ENCODE measurements at places on chromosomes 4 and X.

GRCh38 chr4:137069473-137069872, 462.8 kb downstream of the PCDH18 start:
- DNase-seq = no peak

GRCh38 chr4:152106781-152107321, 346.0 kb upstream of the GATB start:
- peak; percentile 36 for DNase-seq

GRCh38 chr4:41963105-41963504, 18.5 kb upstream of the DCAF4L1 start:
- no peak for DNase-seq

DNA sequence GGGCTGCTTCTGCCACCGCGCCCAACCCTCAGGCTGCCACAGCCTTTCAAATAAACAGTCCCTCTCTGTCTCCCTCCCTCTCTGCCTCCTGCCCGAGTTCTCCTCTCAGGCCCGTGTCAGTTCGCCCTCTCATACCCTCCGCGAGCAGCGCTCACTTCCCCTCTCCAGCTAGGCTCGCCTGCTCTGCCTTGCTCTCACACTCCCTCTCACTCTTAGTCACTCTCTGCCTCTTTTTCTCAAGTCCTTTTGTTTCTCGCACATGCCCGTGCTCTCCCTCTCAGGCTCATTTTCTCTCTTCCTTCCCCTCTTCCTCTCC, 3.2 kb downstream of the EFNB1 start:
- peak; percentile 56 for DNase-seq

GRCh38 chrX:148620023-148620422, 119.6 kb downstream of the AFF2 start:
- no peak for DNase-seq

DNA sequence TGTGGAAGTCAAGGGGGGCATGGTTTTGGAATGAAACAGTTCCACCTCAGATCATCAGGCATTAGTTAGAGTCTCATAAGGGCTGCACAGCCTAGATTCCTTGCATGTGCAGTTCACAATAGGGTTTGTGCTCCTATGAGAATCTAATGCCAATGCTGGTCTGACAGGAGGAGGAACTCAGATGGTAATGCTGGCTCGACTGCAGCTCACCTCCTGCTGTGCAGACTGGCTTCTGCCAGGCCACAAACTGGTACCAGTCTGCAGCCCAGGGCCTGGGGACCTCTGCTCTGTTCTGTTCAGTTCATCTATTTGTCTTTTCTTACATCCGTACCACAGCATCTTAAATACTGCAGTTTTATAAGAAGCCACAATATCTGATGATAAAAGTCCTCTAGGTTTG, 12.2 kb upstream of the MSL3 start:
- DNase-seq = no peak

DNA sequence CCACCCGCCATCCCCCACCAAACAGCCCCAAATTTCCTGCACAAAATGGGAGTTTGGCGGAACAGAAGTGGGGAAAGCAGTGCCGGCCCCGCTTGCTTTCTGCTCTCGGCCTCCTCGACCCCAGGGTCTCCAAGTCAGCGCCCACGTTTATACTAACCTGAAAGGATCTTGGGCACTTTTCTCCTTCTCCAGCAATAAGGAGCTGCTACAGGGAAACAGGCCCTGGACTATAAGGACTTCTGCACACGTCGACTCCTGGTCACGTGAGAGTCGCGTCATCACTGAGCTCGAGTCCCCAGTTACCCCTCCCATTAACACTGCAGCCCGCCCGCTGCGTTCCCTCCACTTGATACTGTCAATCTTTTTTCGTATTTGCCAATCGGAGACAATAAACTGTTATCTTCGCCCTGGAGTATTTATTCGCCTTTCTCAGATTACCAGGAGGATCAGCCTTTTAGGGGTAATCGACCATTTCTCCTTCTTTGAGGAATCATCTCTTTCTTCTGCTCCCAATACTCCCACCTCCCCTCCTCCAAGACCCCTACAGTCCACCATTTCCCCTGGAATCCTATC, at the start of gene TCEAL8:
TSS of gene TCEAL8 (minus strand) at position 235 of the 573 bp plus-strand sequence. CDS start 1,176 bp downstream, outside the sequence.
- peak; percentile 77 for DNase-seq

DNA sequence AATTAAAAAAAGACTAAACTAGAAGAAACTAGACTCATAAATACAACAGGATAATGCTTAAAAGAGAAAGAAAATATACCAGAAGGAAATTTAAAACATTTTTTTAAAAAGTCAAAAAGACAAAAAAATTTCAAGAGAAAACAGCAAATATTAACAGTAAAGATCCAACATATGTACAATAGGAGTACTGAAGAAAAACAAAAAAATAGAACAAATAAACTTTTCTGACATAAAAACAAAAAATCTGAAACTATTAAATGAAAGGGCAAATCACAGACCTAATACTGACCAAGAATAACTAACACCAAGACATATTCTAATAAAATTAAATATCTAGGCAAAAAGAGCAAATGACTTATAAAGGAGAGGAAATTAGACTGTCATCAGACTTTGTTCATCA, 11.5 kb downstream of the DNAJB14 start:
- no peak for DNase-seq

GRCh38 chrX:131778269-131779218, 234.7 kb downstream of the OR13H1 start:
- no peak for DNase-seq

Measured in right forelimb (tissue), 1 donor.